A549 treated with CpdA at 1 μM for 4 hours (cell line): ENCODE measurements at places on chromosomes 2 and 18. TPM values are rescaled to one million over a fixed set of nuclear protein-coding genes. Genes with fewer than 3 reads are reported as not detected.

Gene GDF7
- 0.02 to 0.06 TPM (median 0.03 TPM) in 5 replicates for total RNA-seq

Gene HOXD13
- 0.16 to 0.34 TPM (median 0.30 TPM) in 5 replicates for total RNA-seq

Gene STAT1
- 57.5 to 66.8 TPM (median 60.8 TPM) in 5 replicates for total RNA-seq

Gene GYPC
- not detected in 5 replicates for total RNA-seq

Gene RTTN
- total RNA-seq, result 4.1 to 6.5 TPM (median 6.0 TPM) in 5 replicates
